Naive thymus-derived CD8-positive, alpha-beta T cell (primary cell): ENCODE measurements at places on chromosomes 13 and 19.

GRCh38 chr19:56829596-56829995, 10.9 kb downstream of the PEG3 start:
- DNase-seq: no peak

GRCh38 chr13:80441968-80442367, 101.0 kb upstream of the SPRY2 start:
- DNase-seq: no peak

- no peak for DNase-seq
Measured at GRCh38 chr13:98307463-98308085, 130.5 kb upstream of the RNF113B start.

DNA sequence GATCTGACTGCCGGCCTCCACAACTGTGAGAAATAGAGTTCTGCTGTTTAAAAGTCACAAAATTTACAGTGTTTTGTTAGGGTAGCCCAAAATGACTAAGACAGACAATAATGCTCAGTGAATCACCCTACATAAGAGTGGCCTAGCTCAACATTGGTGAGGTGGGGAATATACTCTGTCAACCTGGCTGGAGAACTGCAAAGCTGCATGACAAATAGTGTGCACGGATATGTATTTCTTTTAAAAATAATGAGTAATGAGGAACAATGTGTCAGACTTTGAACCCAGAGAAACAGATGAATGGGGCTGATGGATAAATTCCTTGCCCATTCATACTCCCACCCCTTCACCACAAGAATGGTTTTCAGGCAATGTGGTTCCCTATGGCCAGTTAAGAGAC, 372.4 kb downstream of the SUCLA2 start:
- no peak for DNase-seq

- DNase-seq: no peak
Measured at GRCh38 chr19:11639245-11639601, 41.9 kb downstream of the ZNF627 start.

GRCh38 chr19:651991-652390, 11.0 kb downstream of the RNF126 start:
- DNase-seq: no peak

- no peak for DNase-seq
Measured at GRCh38 chr19:51430221-51430620, 12.8 kb upstream of the SIGLEC10 start.

GRCh38 chr13:26952551-26953143, 192.1 kb upstream of the GPR12 start:
- no peak for DNase-seq

GRCh38 chr13:73228546-73228945, 169.7 kb downstream of the KLF5 start:
- DNase-seq: peak; percentile 7

DNA sequence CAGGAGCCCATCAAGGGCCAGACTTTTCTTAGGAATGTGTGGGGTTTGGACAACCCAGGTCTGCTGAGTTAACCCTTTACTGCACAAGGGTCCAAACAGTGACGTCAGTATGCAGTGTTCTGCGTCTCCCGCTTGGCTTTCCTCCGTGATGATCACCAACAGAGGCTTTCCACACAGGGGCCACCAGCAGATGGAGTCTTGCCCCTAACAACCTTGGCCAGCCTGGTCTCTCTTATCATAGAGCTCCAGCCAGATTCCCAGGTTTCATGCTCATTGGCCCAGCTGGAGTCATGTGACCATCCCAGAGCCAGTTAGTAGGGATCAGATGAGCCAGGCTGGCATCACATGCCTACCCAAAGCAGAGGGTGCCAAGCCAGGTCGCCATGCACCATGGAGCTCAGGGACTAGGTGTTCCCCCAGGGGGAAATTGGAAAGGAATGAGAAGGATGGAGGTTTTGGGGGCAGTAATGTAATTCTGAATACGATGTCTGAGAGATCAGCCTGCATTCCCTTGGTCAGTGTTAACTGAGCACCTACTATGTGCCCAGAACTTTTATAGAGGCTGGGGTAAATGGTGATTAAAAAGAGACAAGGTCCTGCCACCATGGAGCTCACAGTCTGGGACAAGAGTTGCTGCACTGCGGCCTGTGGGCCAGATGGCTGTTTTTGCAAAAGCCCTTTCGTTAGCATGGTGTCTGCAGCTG, 61.2 kb downstream of the MYH14 start:
- DNase-seq: no peak

GRCh38 chr13:67769987-67770341, 539.8 kb upstream of the PCDH9 start:
- DNase-seq: no peak

GRCh38 chr19:14916848-14917247, 24.4 kb upstream of the OR7C2 start:
- no peak for DNase-seq

DNA sequence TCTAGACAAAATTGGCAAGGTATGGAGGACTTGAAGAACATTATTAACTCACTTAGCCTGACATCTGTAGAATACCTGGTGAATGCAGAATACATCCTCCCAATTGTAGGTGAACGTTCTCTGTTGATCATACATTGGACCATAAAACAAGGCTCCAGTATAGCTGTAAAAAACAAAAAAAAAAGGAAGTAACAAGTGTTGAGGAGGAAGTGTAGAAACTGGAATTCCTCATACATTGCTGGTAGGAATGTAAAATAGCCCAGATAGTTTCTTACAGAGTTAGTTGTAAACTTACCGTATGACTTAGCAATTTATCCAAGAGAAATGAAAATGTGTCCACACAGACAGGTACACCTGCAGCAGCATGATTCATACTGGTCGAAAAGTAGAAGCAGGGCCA, 44.8 kb downstream of the TSSK6 start:
- DNase-seq: no peak

DNA sequence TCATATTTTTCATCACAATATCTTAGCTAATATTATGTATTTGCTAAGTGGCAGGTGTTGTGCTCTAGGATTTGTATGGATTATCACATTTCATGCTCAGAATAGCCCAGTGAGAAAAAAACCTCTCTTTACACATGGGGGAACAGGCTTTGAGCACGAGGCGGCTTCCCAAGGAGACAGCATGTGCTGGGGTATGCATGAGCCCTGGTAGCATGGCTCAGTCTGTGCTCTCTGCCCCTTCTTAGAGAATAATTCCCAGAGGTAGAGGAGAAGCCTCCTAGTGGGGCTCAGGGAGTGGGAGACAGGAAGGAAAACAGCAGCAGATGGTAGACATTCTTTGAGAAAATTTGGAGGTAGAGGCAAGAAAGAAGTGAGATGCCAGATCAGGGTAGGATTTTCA, 31.6 kb downstream of the RNASEH2B start:
- DNase-seq: no peak

DNA sequence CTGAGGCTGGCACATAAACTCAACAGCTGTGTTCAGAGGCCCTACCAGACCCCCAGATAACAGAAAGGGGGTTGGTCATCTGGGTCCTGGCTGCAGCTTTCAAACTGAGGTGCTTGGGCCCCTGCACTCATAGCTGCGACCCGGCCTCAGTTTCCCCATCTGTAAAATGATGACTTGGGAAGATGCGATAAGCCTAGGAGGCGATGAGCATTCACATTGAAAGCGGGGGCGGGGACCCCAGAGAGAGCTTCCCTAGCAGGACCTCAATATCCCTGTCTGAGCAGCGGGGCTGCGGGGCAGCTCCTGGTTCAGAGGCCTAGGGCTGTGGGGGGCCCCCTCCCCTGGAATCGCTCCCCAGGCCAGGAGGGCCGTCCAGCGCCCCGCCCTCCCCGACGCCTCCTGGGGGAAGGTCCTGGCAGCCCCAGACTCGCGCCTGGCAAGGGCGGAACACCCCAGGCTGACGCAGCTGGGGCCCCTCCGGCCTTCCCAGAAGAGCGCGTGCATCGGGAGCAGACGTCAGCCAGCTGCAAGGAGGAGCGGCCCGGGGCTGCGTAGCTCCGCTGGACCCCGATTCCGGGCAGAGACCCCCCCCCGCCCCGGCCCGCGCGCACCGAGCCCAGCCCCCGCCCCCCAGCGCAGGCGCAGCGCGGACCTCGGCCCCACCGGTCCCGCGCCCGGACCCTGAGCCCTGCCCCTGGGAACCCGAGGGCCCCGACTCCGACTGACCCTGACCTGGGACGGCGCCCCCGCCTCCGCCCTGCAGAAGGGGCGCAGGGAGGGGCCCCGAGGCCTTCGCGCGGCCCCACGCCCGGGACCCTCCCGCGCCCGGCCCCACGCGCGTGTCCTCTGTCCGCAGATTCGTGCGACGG, 3.5 kb downstream of the FSTL3 start:
- peak; percentile 34 for DNase-seq

DNA sequence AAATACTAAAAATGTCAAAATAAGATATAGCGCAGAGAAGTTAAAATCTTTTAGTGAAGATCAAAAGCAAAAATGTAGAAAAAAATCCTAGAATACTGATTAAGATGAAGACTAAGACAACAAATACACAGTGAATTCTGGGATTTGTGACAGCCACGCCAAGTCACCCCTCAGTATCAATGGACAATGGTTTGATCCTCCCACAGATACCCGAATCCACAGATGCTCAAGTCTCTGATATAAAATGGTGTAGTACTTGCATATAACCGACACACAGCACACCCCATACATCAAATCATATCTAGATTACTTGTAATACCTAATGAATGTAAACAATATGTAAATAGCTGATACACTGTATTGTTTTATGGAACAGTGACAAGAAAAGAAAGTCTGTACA, 5.9 kb downstream of the MIPEP start:
- no peak for DNase-seq

GRCh38 chr19:2549701-2550191, 73.8 kb downstream of the GADD45B start:
- no peak for DNase-seq

DNA sequence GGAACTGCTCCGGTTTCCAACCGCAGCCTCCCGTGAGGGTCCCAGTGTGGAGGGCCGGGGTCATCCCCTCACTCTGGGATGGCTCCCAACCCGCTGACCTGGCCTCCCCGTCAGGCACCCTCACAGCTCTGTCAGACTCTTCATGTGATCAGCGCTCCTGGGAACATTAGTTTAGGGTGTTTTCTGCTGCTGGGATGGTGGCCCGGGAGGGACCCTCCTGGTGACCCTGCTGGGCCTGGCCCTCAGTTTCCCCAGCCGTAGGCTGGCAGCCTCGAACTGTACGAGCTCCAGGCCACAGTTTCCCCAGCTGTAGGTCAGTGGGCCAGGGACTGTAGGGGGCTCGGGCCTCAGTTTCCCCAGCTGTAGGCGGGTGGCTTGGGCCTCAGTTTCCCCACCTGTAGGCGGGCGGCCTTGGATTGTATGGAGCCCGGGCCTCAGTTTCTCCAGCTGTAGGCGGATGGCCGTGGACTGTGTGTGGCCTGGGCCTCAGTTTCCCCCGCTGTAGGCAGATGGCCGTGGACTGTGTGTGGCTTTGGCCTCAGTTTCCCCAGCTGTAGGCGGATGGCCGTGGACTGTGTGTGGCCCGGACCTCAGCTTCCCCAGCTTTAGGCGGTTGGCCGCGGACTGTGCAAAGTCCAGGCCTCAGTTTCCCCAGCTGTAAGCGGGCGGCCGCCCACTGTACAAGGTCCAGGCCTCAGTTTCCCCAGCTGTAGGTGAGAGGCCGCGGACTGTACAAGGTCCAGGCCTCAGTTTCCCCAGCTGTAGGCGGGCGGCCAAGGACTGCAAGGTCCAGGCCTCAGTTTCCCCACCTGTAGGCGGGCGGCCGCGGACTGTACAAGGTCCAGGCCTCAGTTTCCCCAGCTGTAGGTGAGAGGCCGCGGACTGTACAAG, 1.3 kb upstream of the PTBP1 start:
- DNase-seq: no peak

DNA sequence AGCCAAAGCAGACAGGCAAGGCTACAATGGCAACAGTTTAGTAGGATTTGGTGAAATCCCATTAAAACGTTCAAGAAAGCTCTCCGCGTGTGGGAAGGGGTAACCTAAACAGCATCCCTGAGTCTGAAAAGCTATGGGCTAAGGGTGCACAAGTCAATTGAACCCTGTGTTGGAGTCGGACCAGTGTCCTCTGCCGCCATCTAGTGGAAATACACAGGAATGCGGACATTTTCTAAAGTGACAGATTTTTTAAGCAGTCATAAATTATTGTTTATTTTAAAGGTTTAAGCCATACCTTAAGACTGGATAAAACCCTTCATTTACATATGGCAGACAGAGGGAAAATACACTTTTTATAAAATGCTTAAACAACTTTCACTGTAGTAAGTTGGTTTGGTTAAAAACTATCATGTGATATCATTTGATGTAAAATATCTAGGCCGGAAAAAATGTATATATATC, 26.5 kb upstream of the LSM14A start:
- peak; percentile 68 for DNase-seq

- no peak for DNase-seq
Measured at GRCh38 chr13:78241278-78241919, 322.8 kb upstream of the EDNRB start.

DNA sequence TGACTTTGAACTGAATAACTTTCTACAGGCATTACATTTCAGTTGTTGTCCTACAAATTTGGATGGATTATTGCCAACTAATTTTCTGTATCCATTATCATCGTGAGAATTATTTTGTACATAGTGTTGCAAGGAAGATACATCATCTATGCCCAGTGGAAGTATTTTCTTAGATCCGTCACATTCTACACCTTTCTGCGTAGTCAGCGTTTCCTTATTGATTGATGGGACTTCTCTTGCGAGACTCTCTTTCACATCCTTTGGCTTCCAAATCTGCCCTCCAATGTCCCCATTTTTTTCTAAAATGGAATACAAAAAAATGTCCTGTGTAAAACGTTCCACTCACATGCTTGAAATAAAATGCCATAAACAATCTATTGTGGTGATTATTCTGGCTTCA, 9.2 kb downstream of the ZIM3 start:
- DNase-seq: no peak

GRCh38 chr19:16200038-16201010, 2.6 kb downstream of the AP1M1 start:
- no peak for DNase-seq

DNA sequence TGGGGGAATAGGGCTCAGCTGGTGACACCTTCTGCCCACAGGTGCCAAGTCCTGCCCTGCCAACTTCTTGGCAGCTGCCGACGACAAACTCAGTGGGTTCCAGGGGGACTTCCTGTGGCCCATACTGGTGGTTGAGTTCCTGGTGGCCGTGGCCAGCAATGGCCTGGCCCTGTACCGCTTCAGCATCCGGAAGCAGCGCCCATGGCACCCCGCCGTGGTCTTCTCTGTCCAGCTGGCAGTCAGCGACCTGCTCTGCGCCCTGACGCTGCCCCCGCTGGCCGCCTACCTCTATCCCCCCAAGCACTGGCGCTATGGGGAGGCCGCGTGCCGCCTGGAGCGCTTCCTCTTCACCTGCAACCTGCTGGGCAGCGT, 2.1 kb downstream of the P2RY11 start:
- DNase-seq: no peak
